ENCODE measurements at places on chromosomes 6 and 20. TPM values are rescaled to one million over a fixed set of nuclear protein-coding genes. Genes with fewer than 3 reads are reported as not detected.

GRCh38 chr6:69795469-69796072 lies 1.2 kb downstream of the LMBRD1 start:
- DNase-seq = no peak

Gene PAK5
- 1.6 TPM for total RNA-seq

- no peak for DNase-seq
Observed at GRCh38 chr20:3315136-3315535, 76.1 kb upstream of the SLC4A11 start.

Gene SUMO4
- 0.82 TPM for total RNA-seq

GRCh38 chr6:92297101-92297500 lies 1122.3 kb downstream of the EPHA7 start:
- DNase-seq = no peak

- peak; percentile 96 for DNase-seq
Observed at GRCh38 chr20:62376112-62377063, 9.3 kb upstream of the LAMA5 start.

Gene MATN4
- total RNA-seq = 0.06 TPM

DNA sequence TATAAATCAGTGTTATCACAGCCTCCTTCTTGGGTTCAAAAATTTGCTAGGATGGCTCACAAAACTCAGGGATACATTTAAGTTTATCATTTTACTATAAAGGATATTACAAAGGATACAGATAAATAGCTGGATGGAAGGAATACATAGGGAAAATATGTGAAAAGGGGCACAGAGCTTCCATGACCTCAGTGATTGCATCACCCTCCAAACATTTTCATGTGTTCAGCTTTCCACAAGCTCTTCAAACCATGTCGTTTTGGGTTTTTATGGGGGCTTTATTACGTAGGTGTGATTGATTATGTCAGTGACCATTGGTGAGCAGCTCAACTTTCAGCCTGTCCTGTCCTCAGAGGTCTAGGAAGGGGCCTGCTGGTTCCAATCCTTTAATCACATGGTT lies 68.0 kb downstream of the CYB5R4 start:
- no peak for DNase-seq

DNA sequence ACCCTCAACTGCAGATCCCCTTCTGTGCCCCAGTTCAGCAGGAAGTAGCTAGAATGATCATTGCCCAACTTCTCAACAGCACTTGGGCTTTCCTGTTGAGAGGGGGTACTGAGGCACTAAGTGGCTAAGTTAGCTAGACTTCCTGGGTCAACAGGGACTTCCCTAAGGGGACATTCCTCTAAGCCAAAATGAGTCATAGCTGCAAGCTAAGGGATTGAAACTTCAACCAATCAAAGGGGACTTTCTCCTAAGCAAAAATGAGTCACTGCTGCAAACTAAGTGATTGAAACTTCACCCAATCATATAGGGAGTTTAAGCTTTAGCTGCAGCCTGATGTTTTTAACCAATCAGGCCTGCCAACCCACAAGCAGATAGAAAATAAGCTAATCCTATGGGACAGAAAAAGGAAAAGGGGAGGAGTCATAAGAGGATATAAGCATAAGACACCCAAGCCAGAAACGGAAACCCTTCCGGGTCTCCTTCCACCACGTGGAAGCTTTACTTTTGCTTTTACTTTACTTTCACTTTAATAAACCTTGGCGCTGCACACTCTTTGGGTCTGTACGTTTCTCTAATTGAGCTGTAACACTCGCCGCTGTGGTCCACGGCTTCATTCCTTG lies 659.0 kb upstream of the HS3ST5 start:
- no peak for DNase-seq

Measured in neural progenitor cell (in vitro differentiated cells).